MCF 10A (cell line): ENCODE measurements at places on chromosomes 7 and 10. TPM values are rescaled to one million over a fixed set of nuclear protein-coding genes. Genes with fewer than 3 reads are reported as not detected.

Gene ANLN
- total RNA-seq = 64.3 and 104 TPM in 2 replicates

Gene FAM241B
- total RNA-seq = 7.5 and 11.0 TPM in 2 replicates

GRCh38 chr7:100034871-100035510 is 14.6 kb upstream of the ZSCAN21 start:
- peaks cover 8% of the 10 kb centered on the region for H3K4me1 ChIP-seq
- H3K27me3 ChIP-seq = no peaks in the 10 kb centered on the region
- DNase-seq = peak; percentile 36

Gene CYP3A7
- total RNA-seq = not detected in 2 replicates

Gene PDLIM1
- 74.6 and 98.1 TPM in 2 replicates for total RNA-seq

DNA sequence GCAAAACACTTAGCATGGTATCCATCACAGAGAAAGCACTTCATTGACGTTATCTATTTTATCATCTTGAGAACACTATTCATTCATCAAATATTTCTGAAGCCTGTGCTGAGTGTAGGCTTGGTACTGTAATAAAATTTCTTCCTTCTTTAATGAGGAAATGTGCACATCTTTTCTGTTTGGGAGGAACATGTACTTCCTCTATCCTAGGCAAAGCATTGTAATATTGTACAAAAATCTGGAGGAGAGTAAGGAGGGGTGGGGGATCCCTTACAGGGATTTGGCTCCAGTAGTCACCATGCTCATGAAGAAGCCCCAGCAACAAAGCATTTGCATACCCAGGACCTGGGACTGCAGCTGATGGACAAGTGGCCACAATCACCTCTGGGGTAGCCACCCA is 39.9 kb upstream of the SORCS3 start:
- no peak overlapping the region for H3K27ac ChIP-seq
- H3K4me1 ChIP-seq = no peaks in the 10 kb centered on the region
- no peak for DNase-seq

GRCh38 chr10:79354141-79354540 is 6.9 kb downstream of the PPIF start:
- no peak overlapping the region for H3K4me3 ChIP-seq
- no peaks in the 10 kb centered on the region for H3K27me3 ChIP-seq
- H3K27ac ChIP-seq = no peak overlapping the region
- H3K36me3 ChIP-seq = peaks cover 63% of the 10 kb centered on the region

DNA sequence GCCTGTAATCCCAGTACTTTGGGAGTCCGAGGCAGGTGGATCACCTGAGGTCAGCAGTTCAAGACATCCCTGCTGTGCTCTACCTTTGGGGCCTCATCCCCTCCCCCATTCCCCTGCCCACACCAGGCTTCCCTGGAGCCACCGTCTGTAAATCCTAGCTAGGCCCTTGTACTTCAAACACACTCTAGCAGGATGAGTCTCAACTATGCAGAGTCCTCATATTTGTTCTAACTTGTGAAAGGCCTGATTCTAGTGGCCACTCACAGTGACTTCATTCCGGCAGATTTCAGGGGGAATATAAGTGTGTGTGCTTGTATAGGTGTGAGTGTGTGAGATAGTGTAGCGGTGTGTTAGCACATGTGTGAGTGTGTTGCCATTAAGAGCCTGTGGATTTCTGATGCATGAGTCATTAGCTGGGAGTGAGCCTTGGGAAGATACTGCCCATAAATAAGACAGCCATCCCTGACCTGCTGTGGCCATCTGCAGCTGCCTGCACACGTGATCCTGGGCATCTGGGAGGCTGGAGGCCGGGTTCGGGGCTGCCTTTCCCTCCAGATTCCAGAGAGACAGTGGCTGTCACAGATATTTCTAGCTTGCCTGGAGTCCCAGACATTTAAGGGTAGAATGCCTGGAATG is 1.7 kb upstream of the NEURL1 start:
- H3K27ac ChIP-seq = peak overlapping the region; percentile 0
- peaks cover 17% of the 10 kb centered on the region for H3K27me3 ChIP-seq
- H3K4me1 ChIP-seq = peaks cover 25% of the 10 kb centered on the region
- H3K4me3 ChIP-seq = peak overlapping the region; percentile 5

DNA sequence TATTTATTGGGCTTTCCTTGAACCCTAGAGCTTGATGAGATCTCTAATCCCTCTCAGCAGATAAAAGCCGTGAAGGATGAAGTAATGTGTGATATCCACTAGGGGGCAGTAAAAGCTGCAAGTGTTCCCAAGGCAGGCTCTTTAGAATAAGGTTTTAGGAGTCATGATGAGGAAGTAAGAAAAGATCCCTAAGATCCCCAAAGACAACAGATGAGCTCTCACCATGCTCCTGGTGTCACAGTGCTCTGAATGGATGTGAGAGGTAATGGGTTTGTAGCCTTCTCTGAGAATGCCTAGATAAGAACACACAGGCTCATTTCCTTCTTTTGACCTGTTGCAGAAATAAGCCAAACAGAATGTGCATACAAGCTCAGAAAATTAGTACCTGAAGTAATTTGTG is 70.4 kb upstream of the ITPRID1 start:
- no peaks in the 10 kb centered on the region for H3K4me1 ChIP-seq
- H3K36me3 ChIP-seq = no peaks in the 10 kb centered on the region

GRCh38 chr10:84298057-84298456 is 30.3 kb upstream of the CCSER2 start:
- H3K27ac ChIP-seq = no peak overlapping the region
- no peaks in the 10 kb centered on the region for H3K36me3 ChIP-seq
- H3K4me1 ChIP-seq = no peaks in the 10 kb centered on the region
- H3K4me3 ChIP-seq = no peak overlapping the region
- no peak for DNase-seq

DNA sequence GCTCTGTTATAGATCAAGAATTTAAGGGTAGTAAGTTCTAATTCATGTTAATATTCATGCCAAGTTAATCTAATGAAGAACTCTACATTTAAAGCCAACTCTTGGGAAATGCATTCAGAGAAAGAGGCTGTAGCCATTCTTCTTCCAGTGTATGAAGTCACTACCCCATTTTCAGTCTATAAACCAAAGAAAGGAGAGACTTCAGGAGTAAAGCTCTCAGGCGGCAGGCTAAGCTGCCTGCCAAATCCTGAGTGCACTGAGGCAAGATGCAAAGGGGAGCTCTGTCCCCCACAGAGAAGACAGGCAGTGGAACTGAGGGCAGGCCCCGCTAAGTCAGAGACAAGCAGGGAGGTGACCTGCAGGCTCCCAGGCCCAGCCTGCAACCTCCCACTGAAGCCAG is 41.5 kb downstream of the SLIT1 start:
- H3K4me1 ChIP-seq = no peaks in the 10 kb centered on the region
- H3K27ac ChIP-seq = no peak overlapping the region
- DNase-seq = no peak
- H3K27me3 ChIP-seq = peaks cover 68% of the 10 kb centered on the region
- no peaks in the 10 kb centered on the region for H3K36me3 ChIP-seq
- H3K4me3 ChIP-seq = no peak overlapping the region

Gene LRIT1
- total RNA-seq = not detected in 2 replicates

DNA sequence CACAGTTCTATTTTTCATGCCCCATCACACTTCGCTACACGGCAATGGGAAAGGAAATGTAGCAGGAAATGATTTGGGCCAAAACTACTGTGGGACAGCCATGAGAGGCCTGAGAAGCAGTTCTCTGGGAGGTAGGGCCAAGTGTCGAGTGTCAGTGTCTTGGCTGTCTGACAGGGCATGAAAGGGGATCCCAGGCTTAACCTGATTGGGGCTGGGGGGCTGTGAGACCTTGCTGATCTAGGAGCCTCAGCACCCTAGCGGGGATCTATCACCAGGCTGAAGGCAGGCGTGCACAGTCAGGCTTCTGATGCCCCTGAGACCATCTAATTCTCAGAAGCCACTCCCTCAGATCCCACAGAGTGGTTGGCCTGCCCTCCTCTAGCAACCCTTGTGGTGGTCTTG is 58.2 kb upstream of the SLC25A13 start:
- H3K36me3 ChIP-seq = no peaks in the 10 kb centered on the region
- no peak overlapping the region for H3K27ac ChIP-seq
- no peak for DNase-seq

- no peak overlapping the region for H3K4me3 ChIP-seq
- H3K27ac ChIP-seq = no peak overlapping the region
- DNase-seq = no peak
- no peaks in the 10 kb centered on the region for H3K27me3 ChIP-seq
- H3K36me3 ChIP-seq = no peaks in the 10 kb centered on the region
These were observed 100.5 kb downstream of the CYP26A1 start for GRCh38 chr10:93173967-93174845.

DNA sequence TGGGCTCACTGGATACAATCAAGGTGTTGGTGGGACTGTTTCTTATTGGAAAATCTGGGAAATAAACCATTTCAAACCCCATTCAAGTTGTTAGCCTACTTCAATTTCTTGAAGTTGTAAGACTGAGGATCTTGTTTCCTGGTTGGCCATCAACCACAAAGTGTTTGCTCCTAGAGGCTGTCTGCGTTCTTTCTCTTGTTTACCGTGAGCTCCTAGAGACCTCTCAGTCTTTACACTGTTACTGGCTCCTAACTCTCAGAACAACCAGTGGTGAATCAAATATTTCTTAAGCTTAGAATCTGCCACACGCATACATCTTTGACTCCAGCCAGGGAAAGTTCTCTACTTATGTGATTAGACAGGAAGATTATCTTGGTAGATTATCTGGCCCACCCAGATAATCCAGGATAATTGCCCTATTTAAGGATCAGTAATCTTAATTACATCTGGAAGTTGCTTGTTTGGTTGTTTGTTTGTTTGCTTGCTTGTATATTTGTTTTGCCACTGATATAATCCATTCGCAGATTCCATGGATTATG is 798.7 kb downstream of the IPMK start:
- H3K36me3 ChIP-seq = no peaks in the 10 kb centered on the region
- H3K27me3 ChIP-seq = peaks cover 12% of the 10 kb centered on the region
- H3K27ac ChIP-seq = no peak overlapping the region

- no peak overlapping the region for H3K27ac ChIP-seq
- H3K4me3 ChIP-seq = peak overlapping the region; percentile 11
- H3K27me3 ChIP-seq = no peaks in the 10 kb centered on the region
- DNase-seq = peak; percentile 70
These were observed 7.1 kb upstream of the MUC3A start for GRCh38 chr7:100942045-100942774.

- no peaks in the 10 kb centered on the region for H3K4me1 ChIP-seq
- no peak overlapping the region for H3K4me3 ChIP-seq
- no peaks in the 10 kb centered on the region for H3K36me3 ChIP-seq
These were observed 94.6 kb downstream of the PPP1R9A start for GRCh38 chr7:95001815-95002561.

DNA sequence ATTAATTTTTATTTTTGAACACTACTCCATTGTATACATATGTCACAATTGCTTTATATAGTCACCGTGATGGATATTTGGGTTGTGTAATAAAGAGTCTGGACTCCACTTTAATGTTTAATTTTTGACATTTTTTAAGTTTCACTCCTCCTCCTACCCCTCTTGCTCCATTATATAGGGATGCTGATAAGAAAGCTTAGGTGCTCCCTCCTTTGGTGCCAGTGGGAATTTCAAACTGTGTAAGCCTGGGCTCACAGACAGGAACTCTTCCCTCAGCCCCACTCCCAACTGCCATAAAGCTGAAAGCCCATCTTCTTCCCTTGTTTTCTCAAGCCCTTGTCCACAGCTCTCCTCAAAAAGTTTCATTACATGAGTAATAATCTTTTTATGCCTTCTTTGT is 47.6 kb downstream of the TWIST1 start:
- H3K4me1 ChIP-seq = no peaks in the 10 kb centered on the region
- no peaks in the 10 kb centered on the region for H3K27me3 ChIP-seq
- no peak overlapping the region for H3K4me3 ChIP-seq
- H3K27ac ChIP-seq = no peak overlapping the region

- no peaks in the 10 kb centered on the region for H3K27me3 ChIP-seq
- no peak overlapping the region for H3K27ac ChIP-seq
- no peaks in the 10 kb centered on the region for H3K4me1 ChIP-seq
- no peak for DNase-seq
- no peak overlapping the region for H3K4me3 ChIP-seq
These were observed 127.8 kb downstream of the CELF2 start for GRCh38 chr10:11145495-11145855.

GRCh38 chr7:44757311-44757710 is 8.7 kb downstream of the ZMIZ2 start:
- H3K4me1 ChIP-seq = peaks cover 13% of the 10 kb centered on the region
- H3K27ac ChIP-seq = no peak overlapping the region
- H3K36me3 ChIP-seq = peaks cover 38% of the 10 kb centered on the region
- no peak for DNase-seq
- H3K27me3 ChIP-seq = no peaks in the 10 kb centered on the region

DNA sequence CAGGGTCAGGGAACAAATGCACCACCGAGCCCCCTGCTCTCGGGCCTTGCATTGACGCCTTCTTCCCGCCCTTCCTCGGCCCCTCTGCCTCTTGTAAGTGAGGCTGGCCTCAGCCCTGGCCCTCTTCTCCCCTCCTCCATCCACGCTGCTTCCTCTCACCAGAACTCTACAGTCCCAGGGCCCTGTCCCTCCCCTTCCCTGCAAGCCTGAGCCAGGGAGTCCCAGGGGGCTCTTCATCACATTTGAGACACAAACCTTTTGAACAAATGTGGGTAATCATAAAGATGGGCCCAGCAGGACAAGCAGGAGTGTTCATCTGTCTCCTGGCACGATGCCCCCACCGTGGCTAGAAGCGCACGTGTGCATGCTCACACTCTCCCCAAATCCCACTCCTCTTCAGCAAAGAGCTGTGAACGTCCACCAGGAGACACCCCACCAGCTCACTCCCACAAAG is 57.7 kb downstream of the SLIT1 start:
- H3K27me3 ChIP-seq = peaks cover 75% of the 10 kb centered on the region
- H3K4me3 ChIP-seq = no peak overlapping the region
- no peaks in the 10 kb centered on the region for H3K4me1 ChIP-seq
- no peak for DNase-seq

Gene FAM25G
- not detected in 2 replicates for total RNA-seq

DNA sequence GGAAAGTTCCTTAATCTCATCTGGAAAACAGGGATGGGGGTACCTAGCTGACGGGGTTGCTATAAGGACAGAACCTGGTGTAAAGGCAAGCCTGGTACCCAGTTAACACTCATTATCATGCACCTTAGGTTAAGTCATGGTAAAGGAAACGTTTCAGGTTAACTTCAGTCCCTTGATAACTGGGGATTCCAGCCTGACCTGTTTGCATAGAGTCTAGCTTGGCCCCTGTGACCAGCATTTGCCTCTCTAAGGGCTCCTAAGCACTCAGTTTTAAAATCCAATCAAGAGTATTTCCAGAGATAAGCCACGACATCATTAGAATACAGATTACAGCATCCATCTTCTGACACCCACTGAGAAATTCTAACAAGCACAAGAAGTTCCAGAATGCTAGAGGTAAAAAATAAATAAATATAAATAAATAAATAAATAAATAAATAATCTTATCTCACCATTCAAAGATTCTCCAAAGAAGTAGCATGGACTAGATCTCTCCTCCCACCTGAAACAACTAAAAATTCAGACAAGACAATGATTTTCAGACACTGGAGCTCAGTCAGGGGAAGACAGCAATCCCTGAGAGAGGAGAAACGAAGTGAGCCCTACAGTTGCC is 184.6 kb downstream of the KCNMA1 start:
- H3K4me1 ChIP-seq = no peaks in the 10 kb centered on the region
- H3K4me3 ChIP-seq = no peak overlapping the region
- no peak overlapping the region for H3K27ac ChIP-seq
- no peak for DNase-seq

Gene LRRD1
- total RNA-seq = not detected in 2 replicates

- H3K4me1 ChIP-seq = no peaks in the 10 kb centered on the region
- DNase-seq = no peak
- no peak overlapping the region for H3K4me3 ChIP-seq
- no peak overlapping the region for H3K27ac ChIP-seq
- no peaks in the 10 kb centered on the region for H3K36me3 ChIP-seq
These were observed 91.3 kb downstream of the POU6F2 start for GRCh38 chr7:39069031-39069430.

Gene OR2F2
- total RNA-seq = not detected in 2 replicates

GRCh38 chr7:147646568-147646967 is 944.0 kb upstream of the C7orf33 start:
- no peaks in the 10 kb centered on the region for H3K4me1 ChIP-seq
- H3K36me3 ChIP-seq = no peaks in the 10 kb centered on the region
- H3K27ac ChIP-seq = no peak overlapping the region
- H3K4me3 ChIP-seq = no peak overlapping the region
- no peak for DNase-seq
